ENCODE measurements at places on chromosomes 7 and 10. TPM values are rescaled to one million over a fixed set of nuclear protein-coding genes. Genes with fewer than 3 reads are reported as not detected.

GRCh38 chr7:111730476-111731300, 168.4 kb upstream of the IMMP2L start:
- H3K4me1 ChIP-seq, result peaks cover 6% of the 10 kb centered on the region
- H3K36me3 ChIP-seq, result no peaks in the 10 kb centered on the region
- no peak for DNase-seq
- H3K27me3 ChIP-seq, result no peaks in the 10 kb centered on the region
- no peak overlapping the region for H3K27ac ChIP-seq

- H3K27ac ChIP-seq, result no peak overlapping the region
- no peaks in the 10 kb centered on the region for H3K36me3 ChIP-seq
- H3K4me3 ChIP-seq, result no peak overlapping the region
- no peaks in the 10 kb centered on the region for H3K4me1 ChIP-seq
Observed at GRCh38 chr10:73019100-73019499, 64.5 kb upstream of the PLA2G12B start.

DNA sequence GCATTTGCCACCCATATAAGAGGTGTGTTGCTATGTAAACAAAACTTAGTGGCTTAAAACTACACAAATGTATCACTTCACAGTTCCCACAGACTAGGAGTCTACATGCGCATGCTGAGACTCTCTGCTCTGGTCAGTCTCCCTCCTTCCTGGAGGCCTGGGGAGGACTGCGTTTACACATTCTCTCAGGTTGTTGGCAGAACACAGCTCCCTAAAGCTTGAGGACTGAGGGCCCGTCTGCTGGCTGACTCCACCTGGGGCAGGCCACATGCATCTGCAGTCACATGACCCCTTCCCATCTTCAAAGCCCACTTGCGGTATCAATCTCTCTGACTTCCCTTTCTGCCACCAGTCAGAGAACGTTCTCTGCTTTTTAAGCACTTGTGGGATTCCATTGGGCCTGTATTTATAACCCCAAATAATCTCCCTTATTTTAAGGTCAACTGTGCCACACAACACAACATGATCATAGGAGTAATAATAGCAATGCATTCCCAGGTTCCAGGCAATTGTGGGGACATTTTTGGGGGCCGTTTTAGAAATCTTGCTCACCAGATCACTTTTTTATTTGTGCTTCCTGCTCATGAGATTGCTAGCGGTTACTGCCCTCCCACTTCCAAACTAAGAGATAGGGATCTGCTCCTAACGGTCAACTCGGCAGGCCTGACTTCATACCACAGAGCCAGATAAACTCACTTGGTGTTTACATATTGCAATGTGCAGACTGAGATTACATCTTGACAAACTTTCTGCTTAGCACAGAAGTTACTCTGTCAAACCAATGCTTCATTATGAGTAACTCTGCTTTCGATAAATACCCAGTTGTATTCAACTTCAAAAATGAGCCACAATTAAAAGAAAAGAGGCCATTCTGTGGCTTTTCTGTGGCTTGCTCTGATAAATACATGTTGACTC, 96.3 kb downstream of the ALOX5 start:
- H3K27me3 ChIP-seq, result no peaks in the 10 kb centered on the region
- DNase-seq, result no peak
- no peaks in the 10 kb centered on the region for H3K36me3 ChIP-seq
- no peak overlapping the region for H3K27ac ChIP-seq
- H3K4me3 ChIP-seq, result no peak overlapping the region

Gene SMURF1
- 31.3 TPM for total RNA-seq

Gene SLC18A3
- total RNA-seq, result not detected

Gene HABP2
- 10.6 TPM for total RNA-seq

- H3K27me3 ChIP-seq, result no peaks in the 10 kb centered on the region
Observed at GRCh38 chr7:31776616-31777015, 89.6 kb downstream of the PPP1R17 start.

Measured in body of pancreas (tissue), 4 donors.